ENCODE measurements at places on chromosomes 1 and 21. TPM values are rescaled to one million over a fixed set of nuclear protein-coding genes. Genes with fewer than 3 reads are reported as not detected.

GRCh38 chr1:61491497-61491896 is 233.4 kb downstream of the TM2D1 start:
- H3K27me3 ChIP-seq: no peaks in the 10 kb centered on the region
- H3K4me3 ChIP-seq: no peak overlapping the region
- H3K36me3 ChIP-seq: no peaks in the 10 kb centered on the region
- H3K27ac ChIP-seq: no peak overlapping the region
- no peak for DNase-seq

LRRIQ3 gene
- 0.26 TPM for total RNA-seq

CD34 gene
- 0.35 TPM for total RNA-seq

DNA sequence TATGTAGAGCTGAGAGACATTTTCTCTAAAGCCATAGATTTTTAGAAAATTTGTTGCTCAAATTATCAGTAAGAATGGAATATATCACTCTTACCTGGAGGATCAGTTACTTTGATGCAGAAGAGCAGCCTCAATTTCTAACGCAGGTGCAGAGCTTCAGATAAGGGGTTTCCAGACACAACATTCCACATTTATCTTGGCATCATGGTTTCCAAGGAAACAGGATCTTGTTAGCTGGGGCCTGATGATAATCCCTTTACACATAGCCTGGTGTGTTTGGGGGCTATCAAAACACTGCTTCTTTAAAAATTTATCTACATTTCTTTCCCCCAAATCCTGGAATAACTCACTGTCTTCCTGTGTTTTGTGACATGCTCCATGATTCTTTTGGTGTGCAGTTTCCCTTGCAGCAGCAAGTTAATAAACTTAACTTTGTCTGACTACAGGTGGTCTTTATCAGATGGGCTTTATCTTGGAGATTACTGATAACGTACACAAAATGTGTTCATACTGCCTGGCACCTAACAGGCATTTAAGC is 2.7 kb upstream of the STX12 start:
- no peaks in the 10 kb centered on the region for H3K27me3 ChIP-seq
- no peaks in the 10 kb centered on the region for H3K36me3 ChIP-seq
- no peak overlapping the region for H3K27ac ChIP-seq
- no peaks in the 10 kb centered on the region for H3K4me1 ChIP-seq

GRCh38 chr21:15199414-15200383 is 134.9 kb upstream of the NRIP1 start:
- no peak overlapping the region for H3K4me3 ChIP-seq
- H3K27ac ChIP-seq: no peak overlapping the region
- H3K4me1 ChIP-seq: no peaks in the 10 kb centered on the region
- no peaks in the 10 kb centered on the region for H3K36me3 ChIP-seq
- H3K27me3 ChIP-seq: no peaks in the 10 kb centered on the region

DNA sequence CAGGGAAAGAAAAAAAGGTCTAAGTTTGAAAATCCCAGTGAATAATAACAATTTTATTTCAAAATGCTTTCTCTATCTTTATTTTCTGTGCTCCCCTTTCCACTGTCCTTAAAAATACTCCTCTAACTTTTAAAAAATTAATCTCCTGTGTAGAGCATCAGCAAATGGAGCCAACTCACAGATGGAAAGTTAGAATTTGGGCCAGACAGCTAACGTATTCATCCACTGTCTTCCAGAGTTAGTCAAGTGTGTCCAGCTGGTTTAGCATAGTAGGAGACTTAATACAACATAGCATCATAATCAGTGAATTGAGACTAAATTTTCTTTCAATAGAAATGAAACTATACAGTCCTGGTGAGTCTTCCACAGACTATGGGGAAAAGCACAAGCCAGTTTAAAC is 419.0 kb upstream of the LRRC7 start:
- H3K4me1 ChIP-seq: no peaks in the 10 kb centered on the region
- peaks cover 1% of the 10 kb centered on the region for H3K36me3 ChIP-seq
- H3K27ac ChIP-seq: no peak overlapping the region
- no peak overlapping the region for H3K4me3 ChIP-seq
- no peaks in the 10 kb centered on the region for H3K27me3 ChIP-seq

- peaks cover 42% of the 10 kb centered on the region for H3K36me3 ChIP-seq
- no peak for DNase-seq
- H3K27me3 ChIP-seq: no peaks in the 10 kb centered on the region
- H3K27ac ChIP-seq: no peak overlapping the region
Measured at GRCh38 chr1:6235296-6235677, 477 bp downstream of the ICMT start.

DNA sequence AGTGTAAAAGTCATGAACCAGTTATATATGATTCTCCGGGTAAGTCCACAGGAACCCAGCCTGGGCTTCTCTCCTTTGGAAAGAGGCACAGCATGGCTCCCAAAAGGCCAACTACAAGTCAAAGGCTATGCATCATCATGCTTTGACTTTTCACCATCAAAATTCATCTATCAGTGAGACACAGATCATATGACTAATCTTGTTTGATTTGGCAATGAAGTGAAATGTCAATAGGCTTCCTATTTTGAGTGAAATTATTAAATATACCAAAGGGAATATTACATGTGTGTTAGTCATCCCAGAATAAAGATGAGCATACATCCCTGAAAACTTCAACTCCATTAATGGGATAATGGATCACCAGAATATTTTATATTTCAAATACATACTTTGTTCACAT is 83.5 kb upstream of the ADGRL2 start:
- H3K27ac ChIP-seq: no peak overlapping the region
- H3K4me1 ChIP-seq: no peaks in the 10 kb centered on the region
- H3K27me3 ChIP-seq: no peaks in the 10 kb centered on the region
- DNase-seq: no peak
- H3K36me3 ChIP-seq: no peaks in the 10 kb centered on the region

Measured in H9 (cell line).